HCT116 (cell line): ENCODE measurements at places on chromosomes 7 and 10. TPM values are rescaled to one million over a fixed set of nuclear protein-coding genes. Genes with fewer than 3 reads are reported as not detected.

Gene PRR15
- 2.9 TPM for total RNA-seq

Gene OR6B1
- not detected for total RNA-seq

Gene CROT
- 0.07 TPM for total RNA-seq

Gene STAG3
- total RNA-seq = 1.2 TPM

Gene TCTN3
- total RNA-seq = 41.7 TPM

Gene IFIT1B
- total RNA-seq = not detected

Gene ABCB4
- total RNA-seq = not detected

Gene FRMPD2
- total RNA-seq = 0.30 TPM

Gene COL13A1
- 5.9 TPM for total RNA-seq

Gene GPC2
- total RNA-seq = 17.9 TPM

Gene IMPDH1
- total RNA-seq = 98.2 TPM

Gene CYP26C1
- 0.07 TPM for total RNA-seq

Gene RBM17
- total RNA-seq = 129 TPM

Gene LIPJ
- not detected for total RNA-seq

Gene GDF2
- total RNA-seq = not detected

Gene TBX20
- total RNA-seq = not detected

Gene VGF
- 43.2 TPM for total RNA-seq

Gene PTPN20
- total RNA-seq = not detected

Gene MYO3A
- not detected for total RNA-seq

Gene KLF6
- 82.2 TPM for total RNA-seq

DNA sequence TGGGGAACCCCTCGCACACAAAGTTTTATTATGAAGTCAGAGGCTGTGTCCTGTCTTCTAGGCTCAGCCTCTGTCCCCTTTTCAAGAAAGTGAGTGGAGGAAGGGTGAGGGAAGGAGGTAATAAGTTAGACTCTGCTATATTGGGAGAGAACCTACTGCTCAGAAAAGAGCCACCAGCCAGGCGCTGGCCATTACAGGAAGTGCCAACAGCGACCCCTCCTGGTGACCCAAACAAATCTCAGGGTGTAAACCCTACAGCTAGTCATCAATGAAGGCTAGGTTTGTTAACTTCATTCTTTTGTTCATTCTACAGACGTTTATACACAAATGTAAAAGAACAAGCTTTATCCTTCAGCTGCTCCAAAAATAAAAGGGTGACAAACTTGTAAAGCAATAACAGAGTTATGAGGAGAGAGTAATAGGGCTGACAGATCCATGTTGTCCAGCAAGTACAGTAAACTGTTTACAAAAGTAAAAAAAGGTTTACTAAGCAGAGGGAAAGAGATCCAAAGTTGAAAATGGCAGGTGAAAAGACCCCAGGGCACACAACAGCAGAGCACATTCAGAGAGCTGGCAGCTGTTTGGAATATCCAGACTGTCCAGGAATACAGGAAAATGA lies 82.7 kb downstream of the FAM204A start:
- H3K27ac ChIP-seq = no peak overlapping the region
- no peaks in the 10 kb centered on the region for H3K4me1 ChIP-seq
- peak; percentile 32 for DNase-seq
- no peak overlapping the region for H3K4me3 ChIP-seq
- no peaks in the 10 kb centered on the region for H3K36me3 ChIP-seq

DNA sequence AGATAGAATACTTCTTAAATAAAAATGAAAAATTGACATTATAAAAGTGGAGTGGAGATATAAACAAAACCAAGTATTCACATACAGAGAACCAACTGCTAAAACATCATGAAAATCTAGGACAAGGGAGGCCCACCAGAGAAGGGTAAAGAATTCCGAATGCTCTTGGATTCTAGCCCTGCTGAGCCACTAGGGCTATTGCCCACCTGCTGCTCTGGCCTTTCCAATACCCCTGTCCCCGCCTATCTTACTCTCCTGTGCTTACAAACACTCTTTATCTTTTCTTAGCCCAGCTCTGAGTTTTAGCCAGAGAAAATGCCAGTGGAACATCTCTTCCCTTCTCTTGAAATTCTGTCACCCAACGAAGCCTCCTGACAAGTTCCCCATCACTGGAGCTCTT lies 100.3 kb downstream of the MACC1 start:
- no peak overlapping the region for H3K4me3 ChIP-seq
- H3K27ac ChIP-seq = no peak overlapping the region
- DNase-seq = no peak
- no peaks in the 10 kb centered on the region for H3K4me1 ChIP-seq
- H3K36me3 ChIP-seq = no peaks in the 10 kb centered on the region

DNA sequence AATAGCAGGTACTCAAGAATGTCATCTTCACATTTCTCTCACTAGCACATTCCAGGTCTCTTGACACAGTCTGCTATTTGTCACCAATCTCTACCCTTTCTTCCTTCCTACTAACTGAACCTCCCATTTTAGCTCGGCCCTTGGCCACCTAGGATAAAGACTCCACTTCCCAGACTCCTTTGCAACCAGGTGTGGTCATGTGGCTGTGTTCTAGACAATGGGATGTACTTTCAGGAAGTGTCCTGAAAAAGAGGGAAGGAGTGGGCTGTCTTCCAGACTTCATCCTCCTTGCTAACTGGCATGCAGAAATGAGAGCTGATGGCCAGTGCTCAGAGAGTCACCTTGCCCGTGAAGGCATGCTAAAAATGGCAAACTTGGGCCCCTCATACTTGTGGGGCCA lies 139.2 kb downstream of the AMPH start:
- H3K4me3 ChIP-seq = no peak overlapping the region
- H3K4me1 ChIP-seq = no peaks in the 10 kb centered on the region
- peak; percentile 6 for DNase-seq
- H3K36me3 ChIP-seq = no peaks in the 10 kb centered on the region
- H3K27ac ChIP-seq = no peak overlapping the region
- H3K27me3 ChIP-seq = peaks cover 23% of the 10 kb centered on the region

- no peak overlapping the region for H3K4me3 ChIP-seq
- H3K4me1 ChIP-seq = no peaks in the 10 kb centered on the region
Observed at GRCh38 chr10:84545651-84546050, 217.3 kb downstream of the CCSER2 start.

GRCh38 chr7:104550362-104550761 lies 222.0 kb downstream of the LHFPL3 start:
- H3K27ac ChIP-seq = no peak overlapping the region
- DNase-seq = no peak

- no peak overlapping the region for H3K4me3 ChIP-seq
- peaks cover 16% of the 10 kb centered on the region; the same call in 1 of the 2 replicates for H3K36me3 ChIP-seq
- no peaks in the 10 kb centered on the region for H3K27me3 ChIP-seq
- no peaks in the 10 kb centered on the region for H3K4me1 ChIP-seq
- no peak overlapping the region for H3K27ac ChIP-seq
Observed at GRCh38 chr7:154996756-154997155, 6.2 kb downstream of the PAXIP1 start.

DNA sequence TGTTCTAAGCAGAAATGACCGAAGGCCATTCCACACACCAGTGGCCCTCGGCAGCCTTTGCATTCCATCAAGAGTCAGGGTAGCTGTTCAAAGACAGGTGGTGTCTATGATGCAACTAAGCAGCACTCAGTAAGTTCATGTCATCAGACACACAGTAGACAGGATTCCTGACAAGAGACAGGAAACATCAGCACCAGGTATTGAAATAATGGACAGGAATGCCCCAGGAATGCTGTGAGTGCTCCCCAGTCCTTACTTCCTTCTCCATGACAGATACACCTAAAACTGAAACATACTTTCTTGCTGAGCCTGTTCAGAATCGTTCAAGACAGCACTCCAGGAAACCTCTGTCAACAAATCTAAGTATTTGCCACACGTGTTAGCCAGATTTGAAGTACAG lies 204.4 kb downstream of the TPST1 start:
- no peaks in the 10 kb centered on the region for H3K27me3 ChIP-seq
- no peaks in the 10 kb centered on the region for H3K4me1 ChIP-seq
- no peak overlapping the region for H3K27ac ChIP-seq
- DNase-seq = no peak
- no peaks in the 10 kb centered on the region for H3K36me3 ChIP-seq

GRCh38 chr10:71971311-71971731 lies 7.1 kb downstream of the CHST3 start:
- H3K36me3 ChIP-seq = no peaks in the 10 kb centered on the region
- no peak overlapping the region for H3K4me3 ChIP-seq
- H3K27ac ChIP-seq = no peak overlapping the region
- no peak for DNase-seq

DNA sequence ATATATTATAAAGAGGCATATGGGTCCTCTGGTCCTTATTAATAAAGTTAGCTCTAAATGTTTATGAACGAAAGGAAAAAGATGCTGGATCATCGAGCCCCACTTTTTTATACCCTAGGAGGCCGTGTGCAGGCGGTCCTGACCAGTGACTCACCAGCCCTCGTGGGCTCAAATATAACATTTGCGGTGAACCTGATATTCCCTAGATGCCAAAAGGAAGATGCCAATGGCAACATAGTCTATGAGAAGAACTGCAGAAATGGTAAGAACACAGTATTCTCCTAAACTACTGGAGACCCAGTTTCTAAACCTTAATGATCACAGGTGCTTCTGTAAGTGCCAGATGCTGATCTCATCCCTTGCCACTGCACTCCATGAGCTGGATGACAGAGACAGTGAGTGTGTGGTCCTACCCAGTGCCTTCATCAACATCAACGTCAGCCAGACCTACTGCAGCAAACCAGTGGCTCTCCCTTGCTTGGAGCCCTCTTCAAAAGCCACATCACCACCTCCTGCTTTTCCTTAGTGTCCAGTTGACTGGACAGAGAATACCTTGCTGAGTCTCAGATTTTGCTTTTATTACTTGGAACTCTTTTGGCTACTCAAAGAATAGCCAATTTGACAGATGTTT lies 7.6 kb downstream of the GPNMB start:
- no peaks in the 10 kb centered on the region for H3K4me1 ChIP-seq
- H3K27me3 ChIP-seq = no peaks in the 10 kb centered on the region
- H3K36me3 ChIP-seq = no peaks in the 10 kb centered on the region
- no peak for DNase-seq

- no peak overlapping the region for H3K27ac ChIP-seq
- DNase-seq = no peak
- no peak overlapping the region for H3K4me3 ChIP-seq
- H3K36me3 ChIP-seq = peaks cover 23% of the 10 kb centered on the region
Observed at GRCh38 chr10:125104559-125104958, 55.8 kb downstream of the CTBP2 start.

GRCh38 chr10:96243296-96243695 lies 28.1 kb downstream of the BLNK start:
- no peaks in the 10 kb centered on the region for H3K27me3 ChIP-seq
- no peaks in the 10 kb centered on the region for H3K36me3 ChIP-seq
- no peak overlapping the region for H3K27ac ChIP-seq
- DNase-seq = no peak

DNA sequence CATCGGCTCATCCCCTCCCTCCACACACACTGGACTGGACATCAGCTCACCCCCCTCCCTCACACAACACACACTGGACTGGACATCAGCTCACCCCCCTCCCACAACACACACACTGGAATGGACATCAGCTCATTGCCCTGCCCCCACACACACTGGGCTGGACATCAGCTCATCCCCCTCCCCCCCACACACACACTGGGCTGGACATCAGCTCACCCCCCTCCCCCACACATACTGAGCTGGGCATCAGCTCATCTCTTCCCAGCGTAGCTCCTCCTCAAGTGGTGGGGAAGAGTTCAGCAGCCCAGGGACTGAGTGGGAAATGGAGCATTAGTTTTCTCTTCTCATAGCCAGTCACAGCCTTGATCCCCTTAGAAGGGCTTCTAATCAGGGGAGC lies 58.1 kb upstream of the WDR11 start:
- DNase-seq = no peak
- H3K4me1 ChIP-seq = no peaks in the 10 kb centered on the region
- no peaks in the 10 kb centered on the region for H3K36me3 ChIP-seq
- H3K27ac ChIP-seq = no peak overlapping the region
- no peak overlapping the region for H3K4me3 ChIP-seq
- peaks cover 34% of the 10 kb centered on the region for H3K27me3 ChIP-seq

DNA sequence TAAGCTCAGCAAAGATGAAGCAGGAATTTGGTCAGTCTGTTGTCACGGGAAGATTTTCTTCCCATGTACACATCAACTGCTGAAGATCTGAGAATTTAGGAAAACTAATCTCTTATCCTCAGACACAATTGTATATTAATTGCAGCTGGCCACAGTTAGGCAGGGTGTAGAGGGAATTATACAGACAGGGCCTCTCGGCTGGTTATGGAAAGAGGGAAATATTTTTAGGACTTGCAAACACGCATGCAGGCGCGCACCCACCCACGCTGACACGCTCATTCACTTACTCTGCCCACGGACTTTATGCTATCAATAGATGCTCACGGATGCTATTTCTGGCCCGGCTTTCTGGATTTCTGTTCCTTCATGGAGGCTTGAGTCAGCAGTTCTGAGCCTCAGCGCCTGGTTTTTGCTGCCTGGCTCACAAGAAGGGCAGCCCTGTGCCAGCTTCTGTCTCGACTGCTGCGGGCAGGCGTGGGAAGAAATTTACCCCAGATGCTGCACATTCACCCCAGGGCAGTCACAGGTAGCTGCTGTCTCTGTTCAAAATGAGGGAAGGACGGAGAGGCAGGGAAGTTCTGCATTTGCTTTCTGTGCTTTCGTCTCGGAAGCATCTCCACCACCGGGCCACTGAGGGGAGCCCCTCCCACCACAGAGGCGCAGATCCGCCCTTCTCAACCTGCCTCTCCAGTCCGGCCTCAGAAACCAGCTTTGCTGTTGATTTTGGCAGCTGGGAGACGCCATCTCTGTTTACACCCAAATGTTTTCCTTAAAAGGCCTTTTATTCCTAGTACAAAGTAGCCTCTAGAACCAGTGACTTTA lies 116.3 kb upstream of the BTBD16 start:
- no peak overlapping the region for H3K4me3 ChIP-seq
- no peak overlapping the region for H3K27ac ChIP-seq
- H3K27me3 ChIP-seq = no peaks in the 10 kb centered on the region
- no peaks in the 10 kb centered on the region for H3K36me3 ChIP-seq
- H3K4me1 ChIP-seq = no peaks in the 10 kb centered on the region
- no peak for DNase-seq

DNA sequence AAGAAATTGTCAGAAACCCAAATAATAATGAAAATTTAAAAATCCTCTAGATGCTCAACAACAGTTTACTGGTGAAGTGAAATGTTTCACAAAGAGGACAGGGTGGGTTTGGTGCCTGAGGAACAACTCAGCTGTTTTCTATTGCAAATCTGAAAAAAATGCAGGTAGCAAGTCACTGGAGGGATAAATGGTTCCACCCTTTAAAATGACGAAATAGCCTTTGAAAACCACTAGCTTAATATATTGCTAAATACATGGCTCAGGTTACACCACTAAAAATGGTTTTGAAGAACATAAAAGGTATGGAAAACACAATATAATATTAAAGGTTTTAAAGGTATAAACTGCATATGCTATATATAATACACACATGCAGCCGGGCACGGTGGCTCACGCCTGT lies 69.5 kb downstream of the LMBR1 start:
- no peaks in the 10 kb centered on the region for H3K4me1 ChIP-seq
- H3K27me3 ChIP-seq = no peaks in the 10 kb centered on the region
- DNase-seq = no peak
- H3K27ac ChIP-seq = no peak overlapping the region
- peaks cover 6% of the 10 kb centered on the region; the same call in 1 of the 2 replicates for H3K36me3 ChIP-seq
- H3K4me3 ChIP-seq = no peak overlapping the region
